ENCODE measurements at places on chromosomes 3 and 15.

DNA sequence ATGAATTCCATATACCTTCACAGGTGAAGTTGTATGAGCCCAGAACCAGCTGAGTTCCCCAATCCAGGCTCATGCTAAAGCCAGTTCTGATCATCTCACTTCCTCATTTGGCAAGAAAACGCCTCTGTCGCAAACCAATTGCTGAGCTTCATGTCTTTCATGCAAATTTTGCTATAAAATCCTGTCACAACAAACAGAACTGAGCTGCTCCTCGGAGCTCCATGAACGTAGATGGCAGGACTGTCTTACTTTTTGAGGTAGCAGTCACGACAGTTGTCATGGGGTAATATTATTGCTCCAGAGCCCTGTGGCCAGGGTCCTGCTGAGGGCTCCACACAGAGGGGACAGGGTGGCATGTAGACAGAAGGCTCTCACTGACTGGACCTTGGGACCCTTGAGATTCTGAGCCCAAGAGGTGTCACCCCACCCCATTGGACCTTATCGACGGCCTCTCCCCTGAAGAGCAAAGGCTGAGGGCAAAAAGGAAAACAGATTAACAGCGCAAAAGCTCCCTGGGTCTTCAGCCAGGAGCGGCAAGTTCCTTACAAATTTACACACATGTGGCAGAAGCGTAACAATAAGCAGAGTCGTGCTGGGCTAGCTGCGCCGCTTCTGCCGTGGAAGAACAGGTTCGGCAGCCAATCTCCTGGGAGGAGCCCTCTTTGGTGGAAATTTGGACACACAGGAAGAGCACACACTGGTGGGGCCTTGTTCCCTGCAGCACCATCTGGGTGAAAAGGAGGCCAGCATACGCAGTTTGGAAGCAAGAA lies 249.2 kb downstream of the OPA1 start:
- no peak for DNase-seq

DNA sequence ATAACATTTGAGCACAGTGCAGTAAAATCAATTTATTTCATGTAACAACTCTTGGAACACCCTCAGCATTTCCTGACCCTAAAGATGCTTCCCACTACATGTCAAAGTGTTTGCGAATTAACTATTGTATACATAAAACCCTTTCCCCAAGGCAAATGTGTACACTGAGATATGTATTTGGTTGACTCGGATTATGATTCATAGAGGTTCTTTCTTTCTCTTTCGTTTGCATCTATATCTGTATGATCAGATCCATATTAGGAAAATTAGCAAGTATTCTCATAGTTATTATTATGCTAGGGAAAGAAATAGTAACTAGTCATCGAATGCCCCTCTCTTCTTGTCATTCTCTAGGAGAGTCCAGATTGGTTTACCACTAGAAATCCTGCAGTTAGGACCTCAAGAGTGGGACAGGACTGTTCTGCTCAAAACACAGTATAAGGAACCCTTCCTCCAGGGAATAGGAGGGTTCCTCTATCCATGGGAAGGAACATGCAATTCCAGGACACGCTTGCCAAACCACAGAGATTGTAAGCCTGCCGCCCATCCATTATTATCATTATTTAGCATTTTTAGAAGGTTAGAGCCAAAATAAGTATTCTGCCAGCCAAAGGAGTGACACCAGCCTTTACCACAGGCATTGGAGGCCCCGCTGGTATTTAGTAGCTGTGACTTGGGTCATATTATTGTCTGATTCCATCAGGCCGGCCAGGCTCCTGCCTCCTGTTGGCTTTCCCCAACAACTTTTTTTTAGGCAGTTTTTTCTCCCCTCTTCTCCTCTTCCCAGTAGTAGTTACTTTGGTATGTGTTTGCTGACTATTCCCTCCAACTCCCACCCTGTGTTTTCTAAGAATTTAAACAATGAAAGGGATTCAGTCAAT lies 100.7 kb downstream of the GALK2 start:
- DNase-seq: no peak

DNA sequence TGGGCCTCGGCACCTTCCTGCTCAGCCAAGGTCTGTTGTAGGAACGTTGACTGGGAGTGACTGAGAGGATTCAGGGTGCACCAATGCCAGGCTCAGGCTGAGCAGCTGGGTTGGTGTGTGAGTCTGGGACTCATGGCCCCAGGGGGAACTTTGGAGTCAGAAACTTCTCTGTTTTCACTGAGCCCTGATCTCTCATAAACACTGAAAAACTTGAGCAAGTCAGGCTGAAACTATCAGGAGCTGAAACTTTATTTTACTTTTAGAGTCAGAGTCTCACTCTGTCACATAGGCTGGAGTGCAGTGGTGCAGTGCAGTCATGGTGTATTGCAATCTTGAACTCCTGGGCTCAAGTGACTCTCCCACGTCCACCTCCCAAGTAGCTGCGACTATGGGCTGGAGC lies 3.0 kb downstream of the TRAK1 start:
- no peak for DNase-seq

GRCh38 chr3:118089563-118089962 lies 945.1 kb downstream of the IGSF11 start:
- DNase-seq: no peak

DNA sequence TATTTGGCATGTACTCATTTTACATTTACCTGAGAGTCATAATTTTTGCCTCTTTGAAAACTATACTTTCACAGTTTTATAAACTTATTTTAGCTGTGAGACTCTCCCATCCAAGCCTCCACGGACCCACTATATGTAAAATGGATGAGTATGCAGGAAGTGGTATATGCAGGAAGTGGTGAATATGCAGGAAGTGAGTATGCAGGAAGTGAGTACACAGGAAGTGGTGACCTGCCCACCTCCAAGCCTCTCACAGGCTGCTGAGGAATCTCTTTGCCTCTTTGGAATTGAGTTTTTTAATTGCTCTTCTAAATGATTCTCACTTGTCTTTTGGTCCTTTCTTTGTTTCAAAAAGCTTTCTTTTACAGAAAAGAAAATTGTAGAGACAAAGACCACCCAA lies 85.2 kb downstream of the KBTBD8 start:
- peak; percentile 63 for DNase-seq

- DNase-seq: no peak
Observed at GRCh38 chr3:189277711-189278110, 105.9 kb downstream of the TPRG1 start.

- DNase-seq: no peak
Observed at GRCh38 chr15:31051496-31052080, 49.9 kb downstream of the TRPM1 start.

GRCh38 chr3:111862415-111862814 lies 3.4 kb downstream of the PHLDB2 start:
- no peak for DNase-seq

DNA sequence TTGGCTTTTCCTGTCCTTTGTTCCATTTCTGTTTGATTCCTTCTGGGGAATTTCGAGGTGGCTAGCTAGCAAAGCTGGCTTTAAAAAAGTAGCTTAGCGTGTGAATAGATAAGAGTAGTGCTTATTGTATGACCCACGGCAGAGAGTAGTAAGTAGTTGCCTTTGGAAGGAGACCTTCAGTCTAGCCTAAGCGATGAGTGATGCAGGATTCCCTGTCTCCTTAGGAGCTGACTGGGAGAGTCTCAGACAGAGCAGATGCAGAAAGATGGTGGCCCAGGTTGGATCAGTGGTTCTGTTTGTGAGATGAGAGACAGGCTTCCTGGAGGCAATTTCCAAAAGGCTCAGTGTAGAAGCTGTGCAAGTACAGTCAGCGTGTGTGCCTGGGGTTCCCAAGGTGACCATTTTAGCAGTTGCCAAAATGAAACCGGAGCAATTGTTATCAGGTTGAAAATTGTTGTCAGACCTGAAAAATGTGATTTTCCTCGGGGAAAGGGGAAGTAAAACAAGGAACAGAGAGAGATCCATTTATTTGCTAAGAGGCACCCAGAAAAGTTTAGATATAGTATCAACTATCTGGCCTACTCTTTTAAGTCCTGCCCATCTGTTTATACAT lies 681 bp upstream of the IL5RA start:
- no peak for DNase-seq

DNA sequence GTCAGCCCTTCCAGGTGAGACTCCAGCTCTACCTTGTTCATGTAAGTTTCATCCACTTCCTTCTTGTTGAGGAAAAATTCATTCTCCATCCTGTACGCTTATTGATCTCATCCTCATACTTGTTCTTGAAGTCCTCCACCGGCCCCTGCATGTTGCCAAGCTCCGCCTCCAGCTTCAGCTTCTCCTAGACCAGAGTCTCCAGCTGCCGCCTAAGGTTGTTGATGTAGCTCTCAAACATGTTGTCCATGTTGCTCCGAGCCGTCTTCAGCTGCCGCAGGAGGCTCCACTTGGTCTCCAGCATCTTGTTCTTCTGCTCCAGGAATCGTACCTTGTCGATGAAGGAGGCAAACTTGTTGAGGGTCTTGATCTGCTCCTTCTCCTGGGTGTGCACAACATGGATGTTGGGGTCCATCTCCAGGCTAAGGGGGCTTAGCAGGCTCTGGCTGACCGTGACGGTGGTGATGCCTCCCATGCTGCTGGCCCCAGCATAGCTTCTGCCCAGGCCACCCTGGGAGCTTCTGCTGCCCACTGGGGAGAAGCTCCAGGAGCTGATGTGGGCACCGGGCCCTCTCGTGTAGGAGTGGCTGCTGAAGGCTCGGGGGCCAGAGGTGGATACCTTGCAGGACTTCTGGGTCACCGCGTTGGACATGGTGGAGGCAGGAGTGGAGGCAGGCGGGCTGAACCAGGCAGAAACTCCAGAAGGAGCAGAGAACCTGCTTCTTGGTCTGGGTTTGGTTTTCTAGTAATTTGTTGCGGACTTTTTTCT lies 422.6 kb upstream of the ARPP21 start:
- DNase-seq: no peak

- DNase-seq: no peak
Observed at GRCh38 chr15:45378913-45379262, 544 bp upstream of the GATM start.

DNA sequence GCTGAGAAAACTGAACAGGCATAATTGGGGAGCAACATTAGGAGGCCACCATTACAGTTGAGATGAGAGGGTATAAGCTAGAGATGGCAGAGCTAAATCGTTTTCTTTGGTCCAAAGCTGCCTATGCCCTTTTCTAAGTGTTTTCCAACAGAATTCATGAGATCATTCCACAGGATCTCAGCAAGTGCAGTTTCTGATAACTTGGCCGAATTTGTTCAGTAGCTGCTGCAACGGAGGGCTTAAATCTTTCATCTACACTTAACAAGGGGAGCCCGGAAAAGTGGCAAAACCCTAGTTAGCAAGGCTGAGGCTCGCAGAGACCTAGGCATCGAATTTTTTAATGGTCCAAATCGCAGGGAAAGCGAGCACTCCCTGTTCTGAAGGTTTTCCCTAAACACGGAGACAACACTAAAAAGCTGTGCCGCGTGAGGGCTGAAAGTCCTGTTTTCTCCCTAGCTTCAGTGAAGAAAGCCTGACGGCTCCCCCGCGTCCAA lies 531 bp upstream of the BLOC1S6 start:
- no peak for DNase-seq

DNA sequence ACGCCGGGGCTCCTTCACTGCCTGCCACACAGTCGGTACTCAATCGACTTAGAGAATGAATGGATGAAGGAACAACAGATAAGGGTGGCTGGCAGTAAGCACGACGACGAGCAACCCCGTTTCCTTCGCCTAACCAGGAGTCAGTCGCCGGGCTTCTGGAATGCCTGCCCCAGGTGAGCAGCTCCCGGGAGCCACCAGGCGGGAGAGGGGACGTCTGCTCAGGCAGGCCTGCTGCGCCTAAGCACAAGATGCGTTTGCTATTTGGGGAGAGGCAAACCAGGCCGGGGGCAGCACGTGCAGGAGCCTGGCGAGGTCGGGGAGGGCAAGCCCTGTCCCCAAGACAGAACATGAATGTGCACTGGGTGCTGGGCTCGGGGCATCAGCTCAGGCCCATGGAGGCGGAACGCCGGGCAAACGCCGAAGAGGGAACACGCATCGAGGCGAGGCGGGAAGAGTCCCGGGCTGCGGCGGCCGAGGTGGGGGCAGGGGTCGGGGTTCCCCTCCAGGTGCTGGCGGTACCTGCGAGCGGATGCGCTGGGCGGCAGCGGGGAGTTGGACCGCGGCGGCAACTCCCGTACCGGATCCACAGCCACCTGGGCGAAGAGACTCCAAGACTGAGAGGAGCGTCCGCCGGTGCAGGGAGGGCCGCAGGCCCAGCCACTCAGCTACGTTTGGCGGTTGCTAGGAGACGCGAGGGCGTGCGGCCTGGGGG lies at the start of gene CFAP92:
Gene CFAP92, minus strand, starts transcription at position 616 of the 712 bp plus-strand sequence. CDS start 772 bp downstream, outside the sequence.
- peak; percentile 93 for DNase-seq

DNA sequence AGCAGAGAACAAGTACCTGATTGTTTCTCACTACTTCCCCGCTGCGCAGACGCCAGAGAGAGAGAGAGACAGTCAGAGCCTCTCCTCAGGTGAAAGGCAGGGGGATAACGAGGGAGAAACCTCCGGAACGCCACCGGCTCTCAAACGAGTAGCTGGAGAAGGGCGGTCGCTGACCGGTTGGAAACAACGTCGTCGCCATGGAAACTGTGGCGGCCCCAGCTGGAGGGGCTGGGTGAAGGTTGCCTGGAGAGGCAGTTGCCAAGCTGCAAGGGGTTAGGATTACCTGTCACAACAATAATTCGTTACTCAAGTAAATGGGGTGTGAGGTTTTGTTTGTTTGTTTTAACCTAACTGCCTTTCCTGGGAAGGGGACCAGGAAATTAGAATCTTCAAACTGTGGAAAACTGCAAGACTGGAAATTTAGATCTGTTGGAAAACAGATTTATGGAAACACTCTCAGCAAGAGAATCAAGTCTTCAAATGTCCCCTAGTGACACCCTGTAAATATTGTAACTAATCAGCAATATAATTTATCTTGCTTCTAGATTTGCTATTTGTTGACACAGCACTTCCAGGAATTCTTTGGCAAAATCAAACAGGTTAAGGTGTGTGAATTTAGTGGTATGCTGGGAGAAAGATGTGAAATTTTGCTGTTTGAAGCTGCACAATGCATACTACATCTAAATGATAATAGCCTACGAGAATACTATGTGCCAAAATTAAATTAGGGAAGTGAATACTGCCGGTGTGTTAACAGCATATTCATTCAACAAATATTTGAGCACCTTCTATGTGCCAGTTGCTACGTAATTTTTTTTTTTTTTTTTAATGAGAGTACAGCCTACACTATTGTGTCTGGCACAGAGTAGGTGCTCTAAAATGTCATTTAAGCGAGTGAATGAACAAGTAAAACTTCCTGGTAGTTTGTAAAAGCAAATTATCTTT lies at the start of gene DNAH12:
Gene DNAH12, minus strand, starts transcription at position 164 of the 945 bp plus-strand sequence. CDS start 1,474 bp downstream, outside the sequence.
- DNase-seq: peak; percentile 36

- DNase-seq: no peak
Observed at GRCh38 chr3:48662145-48662752, 437 bp downstream of the CELSR3 start.

GRCh38 chr15:96254173-96254572 lies 76.3 kb upstream of the NR2F2 start:
- DNase-seq: no peak

Data from activated CD4-positive, alpha-beta T cell treated with anti-CD3 and anti-CD28 coated beads for 48 hours (primary cell).